ENCODE measurements at places on chromosomes 5 and 9.
A peak's percentile ranks its signal among the peaks of the same experiment; 100 is the strongest.

- no peak for DNase-seq
Observed at GRCh38 chr9:126417043-126417442, 90.4 kb downstream of the MVB12B start.

GRCh38 chr5:69416699-69417098, 1.8 kb downstream of the MARVELD2 start:
- no peak for DNase-seq

GRCh38 chr9:128138001-128138400, 10.5 kb upstream of the PTGES2 start:
- DNase-seq, result no peak

GRCh38 chr5:35832762-35833161, 23.9 kb upstream of the IL7R start:
- no peak for DNase-seq

- no peak for DNase-seq
Observed at GRCh38 chr5:168674893-168675482, 95.8 kb upstream of the PANK3 start.

DNA sequence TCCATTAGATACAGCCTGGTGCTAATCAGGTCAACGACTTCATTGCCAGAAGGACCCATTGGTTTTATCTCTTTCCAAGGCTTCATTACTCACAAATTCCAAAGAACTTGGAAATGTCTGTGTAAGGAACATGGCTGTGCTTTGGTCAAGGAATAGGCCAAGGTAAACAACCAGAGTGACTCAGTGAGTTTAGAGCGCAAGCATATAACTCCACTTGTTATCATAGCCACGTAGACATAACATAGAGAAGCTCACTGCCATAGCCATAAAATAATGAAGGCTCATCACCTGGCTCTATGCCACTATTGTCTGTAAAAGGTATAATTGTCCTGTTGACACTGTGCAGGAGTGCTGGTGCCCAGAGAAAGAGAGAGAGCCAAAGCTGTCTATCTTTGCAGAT, 139.3 kb upstream of the PLCXD3 start:
- peak; percentile 52 for DNase-seq

DNA sequence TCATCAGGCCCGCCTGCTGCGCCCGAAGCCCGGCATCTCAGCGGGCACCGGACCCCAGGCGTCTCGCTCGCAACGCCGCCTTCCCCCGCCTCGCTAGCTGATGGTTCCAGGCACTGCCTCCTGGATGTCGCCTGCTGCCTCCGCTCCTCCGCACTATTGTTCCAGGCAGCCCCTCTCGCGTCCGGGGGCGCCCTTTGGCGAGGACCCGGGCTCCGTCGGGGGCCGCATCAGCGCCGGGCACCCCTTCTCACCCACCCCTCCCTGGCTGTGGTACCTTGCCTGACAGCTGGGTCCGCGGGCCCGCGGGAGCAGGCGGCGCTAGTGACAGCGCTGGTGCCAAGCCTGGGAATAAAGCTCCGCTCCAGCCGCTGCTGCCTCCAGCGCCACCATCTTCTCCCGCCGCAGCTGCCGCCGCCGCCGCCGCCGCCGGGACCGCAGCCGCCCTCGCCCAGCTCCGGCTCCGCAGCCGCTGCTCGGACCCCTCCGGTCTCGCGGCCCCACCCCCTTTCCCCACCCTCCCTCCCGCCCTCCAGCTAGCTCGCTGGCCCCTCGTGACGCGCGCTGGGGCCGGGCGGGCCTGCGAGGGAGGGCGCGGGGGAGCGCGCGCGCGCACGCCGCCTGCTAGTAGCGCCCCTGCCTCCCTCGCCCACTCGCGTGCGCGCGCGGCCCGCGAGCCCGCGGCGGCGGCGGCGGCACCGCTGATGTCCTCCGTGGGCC, at the start of gene APBA1:
APBA1 (minus strand) TSS at position 493 of the 717 bp plus-strand sequence.
- DNase-seq, result peak; percentile 69

DNA sequence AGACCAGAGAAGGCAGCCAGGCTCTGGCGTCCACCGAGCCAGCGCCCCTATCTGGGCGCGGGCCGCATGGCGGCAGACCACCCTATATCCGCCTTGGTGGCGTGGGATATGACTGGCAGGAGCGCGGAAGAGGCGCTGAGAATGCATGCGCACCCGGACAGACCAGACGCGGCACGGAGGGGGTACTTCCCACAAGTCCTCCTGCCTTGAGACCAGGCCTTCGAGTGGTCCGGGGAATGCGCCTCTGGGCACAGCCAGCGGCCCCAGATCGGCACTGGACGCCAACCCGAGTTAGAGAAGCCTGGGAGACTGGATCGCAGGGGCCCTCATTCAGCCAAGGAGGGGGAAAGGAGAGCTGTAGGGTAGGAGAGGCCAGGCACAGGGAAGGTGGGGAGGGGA, 2.5 kb upstream of the LMX1B start:
- DNase-seq, result no peak

DNA sequence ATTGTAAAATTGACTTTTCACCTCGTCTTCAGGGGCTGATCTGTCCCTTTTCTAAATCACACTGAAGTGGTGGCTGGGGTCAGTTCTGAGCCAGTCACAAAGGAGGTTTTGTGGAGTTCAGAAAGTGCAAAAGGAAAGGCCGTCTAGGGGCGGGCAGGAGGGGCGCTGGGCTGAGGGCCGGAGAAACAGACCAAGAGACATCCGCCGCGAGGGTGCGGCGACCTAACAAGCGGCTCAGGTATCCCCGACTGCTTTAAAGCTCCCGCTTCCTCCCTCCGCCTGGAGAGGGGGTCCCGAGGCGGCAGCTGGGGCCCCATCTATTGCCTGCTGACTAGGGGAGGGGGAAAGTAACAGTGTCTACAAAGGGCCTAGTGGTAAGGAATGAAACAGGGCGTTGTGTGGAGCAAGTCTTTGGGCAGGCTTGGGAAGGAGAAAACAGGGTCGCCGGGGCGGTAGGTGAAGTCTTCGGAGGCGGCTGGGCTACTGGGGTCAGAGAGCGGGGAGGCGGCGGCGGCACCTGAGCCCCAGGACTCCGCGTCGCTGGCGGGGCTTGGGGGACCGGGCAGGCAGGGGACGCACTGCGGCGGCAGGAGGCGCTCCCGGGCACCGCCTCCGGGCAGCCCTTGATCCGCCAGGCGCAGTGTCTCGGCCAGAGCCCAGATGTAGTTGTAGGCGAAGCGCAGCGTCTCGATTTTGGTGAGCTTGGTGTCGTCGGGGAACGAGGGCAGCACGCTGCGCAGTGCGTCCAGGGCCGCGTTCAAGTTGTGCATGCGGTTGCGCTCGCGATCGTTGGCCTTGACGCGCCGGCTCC, 950 bp downstream of the NEUROG1 start:
- no peak for DNase-seq

GRCh38 chr5:3995954-3996619, 400.5 kb downstream of the IRX1 start:
- DNase-seq, result no peak

GRCh38 chr5:143251946-143252345, 151.5 kb downstream of the NR3C1 start:
- no peak for DNase-seq

DNA sequence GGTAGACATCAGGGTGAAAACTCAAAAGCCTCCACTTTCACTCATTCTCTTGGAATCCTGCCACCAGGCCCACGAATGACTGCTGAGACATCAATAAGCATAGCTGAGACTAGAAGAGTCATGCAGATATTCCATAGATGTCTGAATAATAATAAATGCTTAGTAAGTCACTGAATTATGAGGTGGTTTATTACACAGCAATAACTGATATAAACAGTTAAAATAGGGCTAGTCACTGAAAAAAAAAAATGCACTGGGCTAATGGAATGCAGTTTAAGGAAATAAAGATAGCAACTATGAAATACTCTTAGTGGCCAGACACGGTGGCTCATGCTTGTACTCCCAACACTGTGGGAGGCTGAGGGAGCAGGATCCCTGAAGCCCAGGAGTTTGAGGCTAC, 262.8 kb upstream of the CDH6 start:
- DNase-seq, result peak; percentile 26

All from fibroblast of skin of right biceps (primary cell).